ENCODE measurements at places on chromosomes 2 and 18. TPM values are rescaled to one million over a fixed set of nuclear protein-coding genes. Genes with fewer than 3 reads are reported as not detected.

The GAL3ST2 gene
- total RNA-seq: not detected

The SNTG2 gene
- 0.60 TPM for total RNA-seq

The CNGA3 gene
- total RNA-seq: not detected

The ATOH8 gene
- 1.2 TPM for total RNA-seq

The IL1RL2 gene
- 8.1 TPM for total RNA-seq

The STAMBP gene
- total RNA-seq: 33.5 TPM

The EVA1A gene
- total RNA-seq: 0.56 TPM
